ENCODE measurements at places on chromosomes 6 and 20. TPM values are rescaled to one million over a fixed set of nuclear protein-coding genes. Genes with fewer than 3 reads are reported as not detected.

The TNFRSF6B gene
- not detected for total RNA-seq

The C4A gene
- total RNA-seq, result 100 TPM

The SYNGAP1 gene
- total RNA-seq, result 16.8 TPM

The REM1 gene
- 0.59 TPM for total RNA-seq

The PDE10A gene
- 55.2 TPM for total RNA-seq

The MMP24 gene
- 2.3 TPM for total RNA-seq

The NRSN1 gene
- not detected for total RNA-seq

The CRISP3 gene
- total RNA-seq, result not detected

All from uterus (tissue), 4 donors.